Left hindlimb (tissue), 1 donor: ENCODE measurements at places on chromosomes 7 and 10.

- no peak for DNase-seq
These were observed 286.6 kb upstream of the NRP1 start for GRCh38 chr10:33621101-33621500.

GRCh38 chr7:131225619-131226513 lies 101.8 kb upstream of the MKLN1 start:
- peak; percentile 62 for DNase-seq

DNA sequence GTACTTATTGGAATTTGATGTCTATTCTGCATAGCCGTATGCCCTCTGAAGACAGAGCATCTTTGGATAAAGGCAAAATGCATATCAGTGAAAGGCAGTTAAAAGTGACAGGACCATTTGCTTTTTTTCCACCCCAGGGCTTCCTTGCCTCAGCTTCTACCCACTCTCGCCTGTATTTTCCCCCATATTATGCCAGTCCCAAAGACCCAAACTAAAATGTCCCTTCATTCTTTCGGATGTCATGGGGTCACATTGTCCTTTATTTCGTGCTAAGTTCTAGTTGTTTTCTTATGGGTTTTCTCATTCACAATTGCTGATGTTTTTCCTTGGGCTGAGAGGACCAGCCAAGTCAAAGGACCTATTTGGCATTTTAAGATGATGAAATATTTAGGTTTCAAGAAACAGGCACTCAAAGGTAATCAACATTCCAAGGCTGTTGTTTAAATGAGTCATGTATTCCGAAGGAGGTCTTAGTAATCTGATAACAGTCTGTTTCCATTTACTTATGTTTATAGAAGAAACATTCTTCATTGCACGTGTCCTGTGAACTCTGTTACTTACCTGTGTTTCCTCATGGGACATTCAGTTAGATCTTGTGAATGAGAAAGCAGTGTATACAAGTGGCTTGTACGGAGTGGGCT lies 74.1 kb downstream of the DNAH11 start:
- DNase-seq, result no peak

- DNase-seq, result no peak
These were observed 446.1 kb downstream of the GRM8 start for GRCh38 chr7:126806614-126807013.

- no peak for DNase-seq
These were observed 86.6 kb downstream of the FRMD4A start for GRCh38 chr10:14244147-14244546.

- DNase-seq, result no peak
These were observed 348.9 kb upstream of the BMPER start for GRCh38 chr7:33556472-33556871.

GRCh38 chr7:4240042-4240441 lies 442.1 kb upstream of the FOXK1 start:
- no peak for DNase-seq

DNA sequence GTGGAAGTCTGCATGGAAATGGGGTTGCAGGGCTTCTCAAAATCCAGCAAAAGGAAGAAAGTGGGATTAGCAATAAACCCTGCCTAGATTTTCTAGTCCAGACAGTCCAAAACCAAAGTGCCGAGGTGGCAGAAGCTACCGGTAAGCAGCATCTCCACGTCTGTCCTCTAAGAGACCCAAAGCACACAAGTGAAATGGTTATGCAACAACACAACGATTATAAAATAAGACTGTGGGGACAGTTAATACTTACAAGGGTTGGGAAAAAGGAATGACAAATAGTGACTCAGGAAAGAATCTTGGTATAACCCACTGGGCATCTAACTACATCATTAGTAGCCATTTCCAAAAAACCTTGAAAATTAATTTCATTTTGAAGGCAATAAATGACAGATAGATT lies 24.7 kb downstream of the CREB3L2 start:
- DNase-seq, result no peak

DNA sequence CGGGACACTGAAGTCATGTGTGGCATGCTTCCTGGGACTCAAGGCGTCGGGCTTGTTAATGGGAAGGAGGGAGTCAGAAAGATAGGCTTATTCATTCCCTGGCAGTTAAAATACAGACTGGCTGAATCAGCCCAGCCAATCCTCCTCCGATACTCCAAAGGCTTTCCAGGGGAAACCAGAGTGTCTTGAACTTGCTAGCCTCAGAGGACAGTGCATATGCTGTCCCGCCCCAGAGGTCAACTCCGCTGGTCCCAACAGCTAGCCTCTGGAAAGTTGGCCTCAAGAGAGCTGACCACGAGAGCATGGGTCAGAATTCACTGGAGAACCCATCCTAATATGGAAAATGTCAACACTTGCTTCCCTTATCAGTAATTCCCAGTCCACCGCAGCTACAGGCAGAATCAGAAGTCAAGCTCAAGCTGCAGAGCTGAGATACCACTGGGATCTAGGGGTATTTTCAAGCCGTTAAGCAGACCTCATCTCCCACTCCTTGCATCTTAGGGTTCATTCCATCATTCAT lies 43.0 kb downstream of the ELMO1 start:
- DNase-seq, result no peak

DNA sequence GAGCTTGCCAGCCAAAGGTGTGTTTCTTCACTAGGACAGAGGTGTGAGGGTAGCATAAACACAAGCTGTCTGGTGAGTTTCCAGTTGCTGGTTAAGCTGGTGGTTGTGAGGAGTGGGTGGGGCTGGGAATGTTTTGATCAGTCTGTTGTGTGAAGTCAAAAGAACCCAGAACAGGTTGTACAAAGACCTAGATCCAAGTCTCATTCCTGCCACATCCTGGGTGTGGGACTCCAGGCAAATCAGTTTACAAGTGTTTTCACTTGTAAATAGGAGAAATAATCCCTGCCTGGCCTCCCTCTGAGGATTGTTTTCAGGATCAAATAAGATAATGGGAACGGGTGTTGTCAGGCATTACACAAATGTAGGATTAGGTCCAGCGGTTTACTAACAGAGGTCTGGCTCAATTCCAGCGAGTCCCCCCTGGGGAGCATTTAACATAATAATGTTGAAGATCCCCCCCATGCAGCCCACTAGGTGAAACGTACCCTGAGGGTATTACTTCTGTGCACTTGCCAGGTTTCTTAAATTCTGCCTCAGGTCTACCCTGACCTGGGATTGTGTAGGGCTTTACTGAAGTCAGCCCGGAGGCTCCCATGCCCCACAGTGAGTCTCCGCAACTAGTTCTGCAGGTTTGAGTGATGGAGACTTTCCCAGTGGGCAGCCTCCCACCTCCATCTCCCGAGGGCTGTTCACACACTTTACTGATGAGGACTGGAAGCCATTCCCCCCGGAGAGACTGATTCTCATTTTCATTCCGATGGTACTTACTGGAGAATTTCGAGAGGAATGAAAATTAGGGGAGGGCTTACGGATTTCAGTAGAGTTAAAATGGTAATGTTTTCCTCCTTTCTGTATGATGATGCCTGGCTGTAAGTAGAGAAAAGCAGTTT lies 2.7 kb upstream of the FRAT2 start:
- no peak for DNase-seq

- DNase-seq, result no peak
These were observed 293.1 kb downstream of the ZEB1 start for GRCh38 chr10:31612082-31612481.

GRCh38 chr7:50450590-50451032 lies 461 bp upstream of the FIGNL1 start:
- no peak for DNase-seq

DNA sequence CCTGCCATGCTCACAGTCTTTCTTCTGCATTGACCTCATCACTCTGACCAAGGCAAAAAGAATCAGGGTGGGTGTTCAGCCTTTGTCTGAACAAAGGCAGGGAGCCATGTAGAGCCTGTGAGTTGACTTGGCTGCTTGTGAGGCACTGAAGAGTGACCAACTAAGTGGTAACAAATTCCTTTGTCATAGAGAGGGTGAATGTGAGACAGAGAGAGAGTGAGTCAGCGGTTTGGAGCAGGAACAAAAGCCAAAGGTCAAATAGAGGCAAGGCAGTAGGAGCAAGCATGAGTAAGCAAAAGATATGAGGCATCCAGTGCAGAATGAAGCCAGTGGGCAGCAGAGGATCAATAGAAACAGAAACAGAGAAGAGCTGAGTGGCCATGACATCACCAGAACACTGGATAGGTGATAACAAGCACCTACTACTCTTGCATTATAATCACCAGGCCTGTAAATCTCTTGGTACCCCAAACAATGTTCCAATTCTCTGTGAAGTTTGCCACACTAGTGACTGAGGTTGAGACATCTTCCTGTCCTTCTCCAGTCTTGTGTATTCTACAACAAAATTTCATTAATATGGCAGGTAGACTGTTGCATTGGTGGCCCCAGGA lies 116.2 kb upstream of the LAMB4 start:
- DNase-seq, result no peak

- DNase-seq, result no peak
These were observed 103.0 kb downstream of the RBM20 start for GRCh38 chr10:110746969-110747608.

DNA sequence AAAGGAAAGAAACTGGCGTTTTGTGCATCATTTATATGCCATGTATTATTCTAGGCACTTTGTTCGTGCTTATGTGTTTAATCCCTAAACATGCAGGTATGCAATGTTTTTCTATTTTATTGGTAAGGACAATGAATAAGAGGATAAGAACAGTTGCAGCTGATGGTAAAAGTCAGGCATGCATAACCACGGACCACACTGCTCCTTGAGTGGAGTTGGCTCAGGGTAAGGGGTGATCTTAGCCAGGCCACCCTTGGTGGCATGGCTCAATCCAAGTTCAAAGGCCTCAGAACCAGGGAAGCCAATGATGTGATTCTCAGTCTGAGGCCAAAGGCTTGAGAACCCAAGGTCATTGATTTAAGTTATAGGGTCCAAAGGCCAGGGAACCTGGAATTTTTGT lies 1068.1 kb downstream of the NRG3 start:
- DNase-seq, result no peak

DNA sequence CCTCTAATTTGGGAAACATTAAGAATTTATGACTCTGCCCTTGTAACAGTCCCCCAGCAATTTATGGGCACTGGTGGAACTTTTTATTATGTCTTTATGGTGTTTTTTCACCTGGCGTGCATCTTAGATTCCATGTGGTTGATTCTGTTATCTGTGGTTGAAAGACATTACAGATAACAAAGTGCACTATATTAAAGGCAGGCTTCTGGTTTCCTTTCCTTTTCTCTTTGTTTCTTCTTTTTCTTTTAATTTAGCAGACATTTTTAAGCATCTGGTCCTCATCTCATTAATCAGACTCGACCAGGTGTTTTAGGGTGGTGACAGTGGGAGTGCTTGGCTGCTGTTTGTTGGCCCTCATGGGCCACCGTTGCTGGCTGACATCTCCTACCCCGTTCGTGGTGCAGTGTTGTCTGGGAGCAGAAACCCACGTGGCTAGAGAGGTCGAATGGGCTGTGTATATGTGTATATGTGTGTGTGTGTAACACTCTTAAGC lies 77.4 kb downstream of the LRMDA start:
- no peak for DNase-seq

DNA sequence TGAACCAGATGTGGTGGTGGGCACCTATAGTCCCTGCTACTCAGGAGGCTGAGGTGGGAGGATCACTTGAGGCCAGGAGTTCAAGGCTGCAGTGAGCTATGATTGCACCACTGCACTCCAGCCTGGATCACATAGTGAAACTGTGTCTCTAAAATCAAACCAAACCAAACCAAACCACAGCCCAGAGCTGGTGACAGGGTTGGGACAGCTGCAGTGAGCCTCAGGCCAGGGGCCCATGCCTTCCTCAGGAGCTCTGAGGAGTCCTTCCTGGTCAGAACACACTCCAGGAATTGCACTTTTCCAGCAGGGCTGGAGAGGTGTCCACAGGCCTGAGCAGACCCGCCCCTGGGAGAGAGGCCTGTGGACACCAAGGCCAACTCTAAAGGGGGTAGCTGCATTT lies 32.5 kb upstream of the OCM2 start:
- no peak for DNase-seq

GRCh38 chr10:126910196-126910595 lies 5.0 kb downstream of the DOCK1 start:
- no peak for DNase-seq

GRCh38 chr10:86667421-86668181 lies 710 bp upstream of the LDB3 start:
- peak; percentile 67 for DNase-seq

DNA sequence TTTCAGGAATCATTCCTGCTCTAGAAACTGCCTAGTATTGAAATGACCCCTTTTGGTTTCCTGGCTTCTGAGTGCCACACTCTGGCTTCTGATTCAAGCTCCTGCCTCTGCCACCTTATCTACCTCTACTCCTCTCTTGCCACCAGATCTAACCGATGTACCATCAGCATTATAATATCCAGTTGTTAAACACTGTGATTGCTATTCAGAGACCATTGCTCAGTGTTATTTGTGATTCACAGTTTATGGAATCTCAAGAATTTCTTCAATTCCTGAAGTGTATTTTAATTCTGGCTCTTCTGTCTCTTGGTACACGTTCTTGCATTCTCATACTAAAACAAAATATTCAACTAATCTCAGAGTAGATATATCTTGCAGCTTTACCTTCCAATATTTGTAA lies 88.7 kb downstream of the DYNC1I1 start:
- DNase-seq, result no peak

DNA sequence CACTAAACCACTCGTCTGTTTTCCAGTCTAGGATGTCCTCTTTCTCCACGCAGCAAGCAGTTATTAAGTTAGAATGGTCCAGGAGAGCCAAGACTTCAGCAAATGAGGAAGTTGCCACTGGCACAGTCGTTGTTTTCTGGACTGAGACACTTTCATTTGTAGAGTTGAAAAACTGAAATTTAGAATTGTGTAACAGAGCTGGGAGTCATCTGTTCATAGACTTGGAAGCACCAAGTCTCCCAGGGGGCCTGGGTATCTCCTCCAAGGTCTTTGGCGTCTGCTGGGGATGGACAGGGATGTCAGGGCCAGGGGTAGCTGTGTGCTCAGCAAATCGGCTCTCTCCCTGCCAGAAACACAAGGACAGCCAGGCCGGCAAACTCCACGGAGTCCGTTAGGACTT lies 208.4 kb downstream of the FANK1 start:
- DNase-seq, result no peak

DNA sequence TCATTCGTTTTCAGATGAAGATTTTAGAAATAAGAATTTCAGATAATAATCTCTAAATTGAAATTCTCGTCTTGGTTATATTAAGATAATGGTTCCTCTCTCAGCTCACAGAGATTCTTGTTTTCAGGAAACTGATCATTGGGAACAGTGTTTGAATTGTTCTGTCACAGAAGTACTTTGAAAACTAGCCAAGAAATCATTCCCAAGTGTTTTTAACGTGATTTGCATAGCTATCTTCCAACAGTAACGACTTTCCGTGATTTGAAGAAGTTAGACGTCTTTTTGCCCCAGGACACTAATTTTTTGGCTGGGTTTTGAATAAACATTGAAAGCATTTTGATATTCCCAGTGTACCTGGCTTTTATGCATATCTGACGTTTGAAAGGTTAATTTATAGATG lies 116.0 kb downstream of the CDCA7L start:
- DNase-seq, result no peak
